Myometrial cell (primary cell): ENCODE measurements at places on chromosomes 12 and 14. TPM values are rescaled to one million over a fixed set of nuclear protein-coding genes. Genes with fewer than 3 reads are reported as not detected.

Gene PSME1
- total RNA-seq, result 181 and 193 TPM in 2 replicates

Gene PYGL
- 101 and 118 TPM in 2 replicates for total RNA-seq

Gene LRRC10
- total RNA-seq, result not detected in 2 replicates

Gene ARHGEF25
- total RNA-seq, result 42.4 and 51.6 TPM in 2 replicates

Gene TAS2R13
- total RNA-seq, result 0.18 TPM in 1 of 2 replicates, not detected in the other

Gene SERPINA6
- not detected in 2 replicates for total RNA-seq

Gene IL22
- total RNA-seq, result not detected in 2 replicates

Gene RCOR1
- 11.0 and 14.5 TPM in 2 replicates for total RNA-seq

Gene GLIPR1L2
- total RNA-seq, result 0.18 and 0.29 TPM in 2 replicates

Gene CACNA1C
- 0.58 and 0.89 TPM in 2 replicates for total RNA-seq

Gene AKAP3
- 0.18 TPM in 1 of 2 replicates, not detected in the other for total RNA-seq

Gene PRIMA1
- total RNA-seq, result not detected in 2 replicates

Gene PLEK2
- 11.9 and 24.8 TPM in 2 replicates for total RNA-seq

Gene ANO4
- total RNA-seq, result 24.8 and 25.9 TPM in 2 replicates

Gene G2E3
- 7.2 and 19.8 TPM in 2 replicates for total RNA-seq

Gene PIANP
- total RNA-seq, result not detected in 2 replicates

Gene RAB21
- total RNA-seq, result 8.1 and 16.0 TPM in 2 replicates

Gene FGF6
- total RNA-seq, result not detected in 2 replicates

Gene LBHD2
- total RNA-seq, result not detected in 2 replicates

Gene HCAR2
- not detected in 2 replicates for total RNA-seq

Gene TMEM63C
- not detected in 2 replicates for total RNA-seq

Gene KRT4
- not detected in 2 replicates for total RNA-seq
